Adrenal gland (tissue), 19 donors: ENCODE measurements at places on chromosomes 7 and 10. TPM values are rescaled to one million over a fixed set of nuclear protein-coding genes. Genes with fewer than 3 reads are reported as not detected.

- no peak overlapping the region for H3K4me3 ChIP-seq
- DNase-seq, result peak; percentile 33
- H3K27me3 ChIP-seq, result no peaks in the 10 kb centered on the region
These were observed 48.3 kb upstream of the FAM171A1 start for GRCh38 chr10:15419279-15419874.

GRCh38 chr7:680411-681127 lies 45.9 kb upstream of the DNAAF5 start:
- no peak overlapping the region for H3K27ac ChIP-seq
- no peak overlapping the region for H3K4me3 ChIP-seq
- DNase-seq, result no peak
- no peaks in the 10 kb centered on the region for H3K36me3 ChIP-seq
- H3K27me3 ChIP-seq, result no peaks in the 10 kb centered on the region
- no peaks in the 10 kb centered on the region for H3K4me1 ChIP-seq

DNA sequence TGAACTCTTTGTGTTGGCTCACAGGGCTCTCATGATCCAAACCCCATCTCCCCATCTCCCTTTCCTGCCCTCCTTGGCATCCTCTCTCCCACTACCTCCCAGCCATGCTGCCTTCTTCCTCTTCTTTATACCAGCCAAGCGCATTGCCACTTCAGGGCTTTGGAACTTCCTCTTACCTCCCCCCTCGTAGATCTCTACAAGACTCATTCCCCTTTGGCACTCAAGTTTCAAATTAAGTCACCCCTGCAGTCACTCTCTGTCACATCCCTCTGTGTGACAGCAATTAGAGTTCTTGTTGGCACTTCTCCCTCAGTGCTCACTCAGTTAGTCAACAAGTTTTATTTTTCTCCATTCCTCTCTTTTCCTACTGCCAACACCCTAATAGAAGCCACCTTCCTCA lies 20.8 kb upstream of the NRP1 start:
- H3K4me3 ChIP-seq, result no peak overlapping the region
- no peak overlapping the region for H3K27ac ChIP-seq
- DNase-seq, result no peak

DNA sequence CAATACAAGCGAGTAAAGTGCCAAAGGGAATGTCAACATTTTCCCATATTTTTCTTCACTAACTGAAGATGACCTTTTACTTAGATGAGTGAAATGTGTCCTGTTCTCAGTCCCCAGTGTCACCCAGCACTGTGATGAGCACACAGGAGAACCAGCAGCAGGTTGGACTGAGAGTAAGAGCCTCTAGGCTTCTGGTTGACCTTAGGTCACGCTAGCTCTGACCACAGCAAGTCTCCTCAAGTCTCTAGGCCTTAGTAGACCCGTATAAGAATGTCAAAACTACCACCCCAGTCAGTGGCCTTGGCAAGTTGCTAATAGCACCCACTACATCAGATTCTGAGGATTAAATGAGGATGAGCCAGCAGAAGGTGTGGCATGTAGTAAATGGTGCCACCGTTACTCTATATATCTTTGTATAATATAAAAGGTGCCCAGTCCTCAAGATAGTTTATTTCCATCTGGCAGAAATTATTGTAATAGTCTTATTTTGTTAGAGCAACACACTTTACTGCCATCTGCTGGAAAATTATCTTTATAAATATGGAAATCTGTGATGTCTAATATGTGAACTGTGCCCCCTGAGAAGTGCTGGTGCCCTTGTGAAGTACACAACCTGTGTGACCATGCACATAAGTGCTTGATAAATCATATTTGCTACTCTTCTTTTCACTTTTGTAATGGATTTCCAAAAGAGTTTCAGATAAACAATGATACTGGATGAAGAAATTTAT lies 75.7 kb downstream of the SPAG6 start:
- no peak overlapping the region for H3K27ac ChIP-seq
- no peak for DNase-seq

DNA sequence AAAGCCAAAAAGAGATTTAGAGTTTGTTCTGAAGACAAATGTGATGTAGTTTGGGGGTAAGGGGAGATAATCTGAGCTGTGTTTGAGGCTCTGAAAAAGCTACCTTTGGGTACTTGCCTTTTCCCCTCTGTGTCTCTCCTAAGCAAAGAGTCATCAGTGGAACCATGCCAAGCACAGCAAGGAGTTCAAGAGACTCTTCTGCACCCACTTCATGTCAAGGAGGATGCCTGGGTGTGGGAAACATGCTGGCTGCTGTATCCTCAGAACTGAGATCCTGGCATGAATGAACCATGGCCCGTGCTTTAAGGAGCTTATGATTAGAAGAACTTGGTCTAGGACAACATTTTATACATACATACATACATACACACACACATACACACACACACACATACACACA lies 142.9 kb downstream of the NOC3L start:
- H3K4me1 ChIP-seq, result no peaks in the 10 kb centered on the region
- no peak for DNase-seq
- no peaks in the 10 kb centered on the region for H3K27me3 ChIP-seq
- H3K36me3 ChIP-seq, result no peaks in the 10 kb centered on the region
- H3K4me3 ChIP-seq, result no peak overlapping the region

- peaks cover 22% of the 10 kb centered on the region for H3K4me1 ChIP-seq
- H3K27ac ChIP-seq, result no peak overlapping the region
- no peak overlapping the region for H3K4me3 ChIP-seq
- no peaks in the 10 kb centered on the region for H3K27me3 ChIP-seq
- no peak for DNase-seq
These were observed 92.9 kb downstream of the CPED1 start for GRCh38 chr7:121081327-121081936.

Gene ZNF425
- 1.5 TPM for total RNA-seq

Gene EVX1
- 1.3 TPM for total RNA-seq

GRCh38 chr7:1916601-1916970 lies 246.5 kb downstream of the ELFN1 start:
- H3K4me3 ChIP-seq, result no peak overlapping the region
- H3K36me3 ChIP-seq, result no peaks in the 10 kb centered on the region
- DNase-seq, result no peak
- no peak overlapping the region for H3K27ac ChIP-seq
- H3K4me1 ChIP-seq, result peaks cover 6% of the 10 kb centered on the region

DNA sequence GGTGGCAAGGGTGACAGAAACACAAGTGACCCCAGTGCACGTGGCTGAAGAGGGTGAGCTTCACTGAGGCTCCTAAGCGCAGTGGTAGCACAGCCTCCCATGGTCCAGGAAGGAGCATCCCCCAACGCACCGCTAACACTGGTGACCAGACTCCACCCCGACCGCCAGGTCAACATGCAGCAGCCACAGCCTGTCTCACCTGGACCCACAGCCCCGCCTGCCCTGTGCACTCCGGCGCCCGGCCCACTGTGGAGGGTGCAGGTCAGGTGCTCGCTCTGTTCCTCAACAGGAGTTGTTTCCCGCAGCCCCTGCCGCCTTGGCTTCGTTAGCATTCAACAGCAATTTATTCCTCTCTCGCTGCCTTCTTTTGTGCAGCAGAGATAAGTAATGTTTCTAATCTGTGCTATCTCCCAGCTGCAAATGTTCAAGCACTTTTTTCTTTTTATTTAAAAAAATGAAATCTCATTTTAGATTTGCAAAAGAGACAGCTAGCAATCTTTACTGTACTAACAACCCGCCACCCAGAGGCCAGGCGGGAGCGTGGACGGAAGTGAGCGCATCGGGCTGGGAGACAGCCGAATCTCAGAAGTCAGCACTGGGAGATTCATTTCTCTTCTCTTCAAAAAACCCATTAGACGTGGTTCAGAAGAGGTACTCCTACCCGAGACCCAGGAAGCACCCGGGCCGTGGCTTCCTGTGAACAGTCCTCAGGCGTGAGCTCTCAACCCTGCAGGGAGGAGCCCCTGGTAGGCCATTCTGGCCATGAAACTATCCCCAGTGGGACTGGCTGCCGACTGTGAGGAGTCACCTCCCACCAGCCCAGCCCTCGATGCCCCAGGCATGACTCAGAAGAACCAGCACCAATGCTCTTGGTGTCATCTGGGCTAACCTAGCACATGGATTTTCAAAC lies 133.4 kb downstream of the MAD1L1 start:
- no peaks in the 10 kb centered on the region for H3K27me3 ChIP-seq
- H3K27ac ChIP-seq, result no peak overlapping the region
- H3K4me3 ChIP-seq, result no peak overlapping the region

DNA sequence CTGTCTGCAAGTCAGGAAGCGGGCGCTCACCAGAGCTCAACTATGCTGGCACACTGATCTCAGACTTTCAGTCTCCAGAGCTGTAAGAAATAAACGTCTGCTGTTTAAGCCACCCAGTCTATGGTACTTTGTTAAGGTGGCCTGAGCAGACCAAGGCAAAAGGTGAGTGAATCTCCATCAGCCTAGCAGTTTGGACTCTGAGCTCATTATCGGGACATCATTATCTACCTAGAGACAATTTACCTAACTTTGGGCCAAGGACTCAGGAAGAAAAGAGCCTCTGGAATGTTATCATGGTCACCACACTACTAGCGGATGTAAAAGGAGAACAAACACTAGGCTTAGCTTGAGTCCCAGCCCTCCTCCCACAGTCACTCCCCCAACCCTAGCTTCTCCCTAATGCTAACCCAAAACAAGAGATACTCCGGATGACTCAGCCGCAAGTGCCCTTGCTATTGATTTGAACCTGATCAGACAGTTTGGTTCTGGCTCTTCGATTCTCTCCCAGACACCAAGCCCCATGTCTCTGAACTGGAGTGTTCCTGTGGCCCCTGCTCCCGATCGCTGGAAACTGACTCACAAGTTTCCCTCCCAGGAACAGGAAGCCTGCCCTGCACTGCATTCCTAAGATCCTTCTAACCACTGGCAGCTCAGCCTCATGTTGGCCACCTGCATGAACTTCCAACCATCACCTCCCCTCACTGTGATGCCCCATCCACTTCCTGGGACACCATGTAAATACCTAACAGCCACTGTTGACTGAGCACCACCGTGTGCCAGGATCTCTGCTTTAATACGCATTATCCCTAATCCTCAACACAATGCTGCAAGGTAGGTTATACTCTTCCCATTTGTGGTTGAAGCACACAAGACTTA lies 34.5 kb downstream of the CREB3L2 start:
- DNase-seq, result no peak
- H3K36me3 ChIP-seq, result no peaks in the 10 kb centered on the region
- no peak overlapping the region for H3K4me3 ChIP-seq
- H3K4me1 ChIP-seq, result peaks cover 23% of the 10 kb centered on the region
- no peaks in the 10 kb centered on the region for H3K27me3 ChIP-seq

Gene PLPP4
- not detected for total RNA-seq

Gene FOXI2
- total RNA-seq, result not detected

Gene ERVW-1
- total RNA-seq, result not detected

Gene ASB10
- total RNA-seq, result not detected

Gene CRHR2
- not detected for total RNA-seq

Gene SUN3
- total RNA-seq, result not detected

DNA sequence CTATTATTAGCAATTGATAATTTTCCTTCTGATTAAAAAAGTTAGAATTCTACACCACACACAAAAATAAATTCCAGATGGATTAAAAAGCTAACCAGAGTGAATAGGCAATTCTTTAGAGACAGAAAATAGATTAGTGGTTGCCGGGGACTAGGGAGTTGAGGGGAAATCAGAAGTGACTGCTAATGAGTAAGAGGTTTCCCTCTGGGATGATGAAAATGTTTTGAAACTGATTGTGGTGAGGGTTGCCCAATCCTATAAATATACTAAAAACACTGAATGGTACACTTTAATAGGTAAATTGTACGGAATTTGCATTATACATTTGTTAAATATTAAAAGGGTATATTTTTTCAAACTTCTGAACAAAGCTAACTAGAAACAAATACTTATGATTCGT lies 214.9 kb downstream of the GPAM start:
- H3K4me1 ChIP-seq, result no peaks in the 10 kb centered on the region
- no peak overlapping the region for H3K27ac ChIP-seq
- no peaks in the 10 kb centered on the region for H3K36me3 ChIP-seq
- H3K4me3 ChIP-seq, result no peak overlapping the region

GRCh38 chr7:75624134-75624832 lies 114.5 kb downstream of the HIP1 start:
- peaks cover 7% of the 10 kb centered on the region for H3K4me1 ChIP-seq
- no peak overlapping the region for H3K4me3 ChIP-seq
- peak; percentile 40 for DNase-seq
- no peaks in the 10 kb centered on the region for H3K36me3 ChIP-seq

DNA sequence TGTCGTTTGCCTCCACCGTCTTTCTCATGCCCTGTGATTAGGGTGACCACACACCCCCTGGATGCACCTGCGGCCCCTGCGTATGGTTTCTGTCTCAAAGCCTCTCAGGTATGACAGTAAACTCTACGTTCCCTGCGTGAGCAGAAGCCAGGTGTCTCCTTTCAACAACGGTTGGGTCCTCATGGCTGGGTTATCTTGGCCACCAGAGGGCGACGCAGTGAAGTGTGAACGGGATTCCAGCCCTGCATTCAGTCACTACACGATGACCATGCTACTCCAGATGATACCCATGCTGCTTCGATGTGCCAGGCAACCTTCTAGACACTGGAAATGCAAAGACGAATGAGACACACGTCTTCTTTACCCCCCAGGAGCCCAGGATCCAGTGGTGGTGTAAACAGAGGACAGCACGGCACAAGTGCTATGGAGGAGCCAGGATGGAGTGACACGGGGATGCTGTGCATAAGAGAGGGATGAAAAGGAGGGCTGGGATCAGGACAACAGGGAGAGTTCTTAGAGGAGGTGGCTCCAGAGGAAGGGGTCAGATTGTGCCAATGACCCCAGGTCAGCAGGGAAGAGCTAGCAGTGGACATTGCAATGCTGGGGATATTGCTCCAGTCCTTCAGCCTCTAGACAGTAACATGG lies 228.1 kb upstream of the PFKP start:
- H3K27me3 ChIP-seq, result peaks cover 5% of the 10 kb centered on the region
- H3K36me3 ChIP-seq, result no peaks in the 10 kb centered on the region
- peak; percentile 62 for DNase-seq
- H3K27ac ChIP-seq, result no peak overlapping the region
- no peak overlapping the region for H3K4me3 ChIP-seq

Gene ACTR3C
- 50.0 TPM for total RNA-seq

DNA sequence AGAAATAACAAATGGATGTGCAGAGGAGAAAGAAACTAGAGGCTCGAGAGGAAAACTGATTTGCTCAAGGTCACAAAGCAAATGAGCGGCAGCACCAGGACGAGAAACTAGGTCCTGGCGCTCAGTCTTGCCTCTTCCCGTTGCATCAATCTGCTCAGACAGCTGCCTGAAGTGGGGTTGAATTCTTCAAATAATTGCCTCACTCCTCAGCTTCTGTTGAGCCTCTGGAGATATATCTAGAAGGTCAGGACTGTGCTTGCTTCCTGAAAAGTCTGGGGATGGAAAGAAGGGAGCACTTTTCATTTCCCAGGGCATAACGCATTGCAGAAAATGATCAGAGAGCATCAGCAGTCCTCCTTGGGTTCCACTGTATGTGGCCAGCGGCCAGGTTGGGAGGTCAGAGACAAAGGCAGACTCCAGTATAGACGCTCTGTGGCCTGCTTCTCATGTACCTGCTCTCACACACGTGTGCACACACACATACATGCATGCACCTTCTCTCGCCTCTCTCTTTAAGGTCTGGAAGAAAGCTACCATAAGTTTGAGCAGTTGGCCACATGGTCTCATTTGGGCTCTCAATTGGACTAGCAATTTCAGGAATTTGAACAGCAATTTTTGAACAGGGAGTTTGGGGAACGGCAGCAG lies 83.7 kb upstream of the DUSP5 start:
- DNase-seq, result no peak
- H3K4me1 ChIP-seq, result peaks cover 5% of the 10 kb centered on the region
- no peak overlapping the region for H3K27ac ChIP-seq
- H3K27me3 ChIP-seq, result no peaks in the 10 kb centered on the region
- H3K36me3 ChIP-seq, result no peaks in the 10 kb centered on the region
